ENCODE measurements at places on chromosomes 2 and 18. TPM values are rescaled to one million over a fixed set of nuclear protein-coding genes. Genes with fewer than 3 reads are reported as not detected.

ANKRD62 gene
- total RNA-seq, result not detected

ADAM23 gene
- 21.3 TPM for total RNA-seq

DNA sequence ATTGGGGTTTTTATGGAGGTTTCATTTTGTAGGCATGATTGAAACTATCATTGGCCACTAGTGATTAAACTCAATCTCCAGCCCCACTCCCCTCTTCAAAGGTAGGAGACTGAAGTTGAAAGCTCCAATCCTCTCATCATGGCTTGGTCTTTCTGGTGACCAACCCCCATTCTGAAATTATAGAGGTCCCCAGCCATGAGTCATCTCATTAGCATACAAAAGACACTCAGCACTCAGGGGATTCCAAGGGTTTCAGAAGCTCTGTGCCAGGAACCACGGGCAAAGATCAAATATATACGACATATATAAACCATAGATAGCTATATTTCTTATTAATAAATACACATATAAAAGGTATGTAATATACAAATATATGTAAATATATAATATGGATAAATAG lies 256.0 kb upstream of the POU3F3 start:
- H3K27ac ChIP-seq, result no peak overlapping the region
- DNase-seq, result no peak
- H3K27me3 ChIP-seq, result no peaks in the 10 kb centered on the region
- no peaks in the 10 kb centered on the region for H3K36me3 ChIP-seq

- peaks cover 3% of the 10 kb centered on the region for H3K4me1 ChIP-seq
- no peak overlapping the region for H3K27ac ChIP-seq
- H3K27me3 ChIP-seq, result no peaks in the 10 kb centered on the region
- H3K36me3 ChIP-seq, result no peaks in the 10 kb centered on the region
- H3K4me3 ChIP-seq, result no peak overlapping the region
- DNase-seq, result no peak
Observed at GRCh38 chr2:64338910-64339500, 115.0 kb upstream of the LGALSL start.

AUP1 gene
- total RNA-seq, result 82.7 TPM

MATN3 gene
- 9.7 TPM for total RNA-seq

DNA sequence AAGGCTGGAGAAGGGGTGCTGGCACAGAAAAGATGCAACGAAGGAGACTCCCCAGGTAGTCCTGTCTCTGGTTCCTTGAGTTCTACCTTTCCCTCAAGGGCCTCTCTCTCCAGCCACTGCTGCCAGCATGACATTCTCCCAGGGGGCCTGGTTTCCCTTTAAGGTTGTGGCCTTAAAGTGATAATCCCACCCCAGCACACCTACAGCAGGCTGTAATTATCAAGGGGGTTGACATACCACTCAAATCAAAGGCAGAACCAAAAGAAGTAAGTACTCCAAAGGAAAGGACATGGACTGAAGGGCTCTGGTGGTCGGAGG lies 127.4 kb upstream of the MSH6 start:
- H3K4me3 ChIP-seq, result no peak overlapping the region
- DNase-seq, result no peak
- H3K27me3 ChIP-seq, result no peaks in the 10 kb centered on the region
- H3K4me1 ChIP-seq, result peaks cover 9% of the 10 kb centered on the region
- no peaks in the 10 kb centered on the region for H3K36me3 ChIP-seq

GRCh38 chr2:47558116-47558767 lies 155.3 kb downstream of the MSH2 start:
- no peak for DNase-seq
- no peak overlapping the region for H3K27ac ChIP-seq
- H3K4me1 ChIP-seq, result peaks cover 11% of the 10 kb centered on the region
- no peaks in the 10 kb centered on the region for H3K36me3 ChIP-seq

GRCh38 chr2:48946449-48947048 lies 191.0 kb upstream of the LHCGR start:
- H3K27ac ChIP-seq, result no peak overlapping the region
- DNase-seq, result no peak
- H3K4me3 ChIP-seq, result no peak overlapping the region

CPLX4 gene
- total RNA-seq, result not detected
